ENCODE measurements at places on chromosomes 13 and 19.
A peak's percentile ranks its signal among the peaks of the same experiment; 100 is the strongest.

DNA sequence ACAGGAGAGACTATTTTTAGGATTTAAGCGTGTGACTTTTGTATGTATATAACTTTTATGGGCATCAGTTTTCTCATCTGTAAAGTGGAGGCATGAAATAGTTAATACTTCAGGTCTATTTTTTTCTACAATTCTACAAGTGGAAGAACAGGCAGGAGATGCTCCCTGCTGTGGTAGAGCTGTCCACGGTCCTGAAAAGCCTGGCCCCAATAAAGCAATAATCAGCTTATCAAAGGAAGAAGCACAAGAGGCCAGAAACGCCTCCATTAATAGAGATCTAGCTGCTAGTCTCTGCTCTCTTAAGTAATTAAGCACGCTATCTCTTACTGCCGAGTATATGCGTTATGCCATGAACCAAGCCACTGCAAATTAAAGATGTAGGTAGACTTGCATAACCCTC, 28.0 kb upstream of the WASF3 start:
- DNase-seq, result peak; percentile 5

GRCh38 chr19:29781386-29782259, 30.2 kb upstream of the CCNE1 start:
- DNase-seq, result no peak

DNA sequence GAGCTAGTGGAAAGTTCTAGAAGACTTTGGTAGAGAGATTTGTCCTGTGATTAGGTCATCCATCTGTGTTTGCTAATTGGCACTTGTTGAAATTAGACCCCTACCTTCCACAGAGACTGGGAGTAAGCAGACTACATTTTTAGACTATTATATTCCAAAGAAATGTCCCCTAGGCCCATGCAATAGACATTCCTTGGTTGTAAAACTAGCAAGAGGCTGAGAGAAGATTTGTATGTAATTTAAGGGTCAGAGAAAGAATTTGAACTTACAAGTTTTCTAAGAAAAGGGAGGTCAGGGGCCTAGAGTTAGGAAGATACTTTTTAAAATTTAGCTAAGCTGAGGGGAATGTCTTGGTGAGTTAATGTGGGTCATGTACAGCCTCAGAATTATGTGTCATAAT, 470.7 kb upstream of the SLITRK1 start:
- DNase-seq, result no peak

- DNase-seq, result no peak
Measured at GRCh38 chr19:58563034-58563573, 4.7 kb upstream of the UBE2M start.

GRCh38 chr13:33722216-33722915, 95.6 kb upstream of the RFC3 start:
- DNase-seq, result no peak

DNA sequence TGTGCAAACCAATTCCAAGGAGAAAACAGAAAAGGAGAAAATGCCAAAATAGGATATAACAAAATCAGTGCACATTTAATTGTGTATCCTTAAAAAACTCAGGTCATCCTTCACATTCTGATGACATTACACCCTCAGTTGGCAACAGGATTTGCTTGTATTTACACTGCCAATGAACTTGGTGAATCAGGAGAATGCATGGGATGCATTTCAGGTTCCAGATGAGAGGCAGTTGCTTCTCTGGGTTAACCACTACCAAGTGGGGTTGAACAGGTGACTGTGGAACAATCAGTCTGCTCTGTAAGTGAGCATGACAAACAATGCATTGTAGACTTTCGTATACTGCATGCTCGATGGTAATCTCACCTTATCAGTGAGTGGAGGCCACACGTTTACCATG, 79.1 kb downstream of the STARD13 start:
- no peak for DNase-seq

DNA sequence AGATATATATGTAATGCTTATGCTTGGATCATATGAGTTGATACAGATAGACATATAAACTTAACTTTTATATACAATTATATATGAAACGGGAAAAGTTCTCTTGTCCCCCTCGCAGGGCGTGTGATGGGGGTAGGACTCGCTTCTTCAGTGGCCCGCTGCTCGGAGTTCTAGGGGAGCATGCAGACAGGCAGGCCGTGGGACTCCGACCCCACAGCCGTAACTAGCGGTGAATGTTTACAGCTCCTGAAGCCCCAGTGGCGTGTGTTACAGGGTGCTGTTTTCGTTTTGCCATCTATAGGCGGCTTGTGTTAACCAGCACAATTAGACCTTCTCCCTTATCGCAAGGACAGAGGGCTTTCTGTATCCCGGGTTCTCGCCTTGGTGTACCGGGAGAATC, 1899.8 kb downstream of the PCDH9 start:
- DNase-seq, result no peak

DNA sequence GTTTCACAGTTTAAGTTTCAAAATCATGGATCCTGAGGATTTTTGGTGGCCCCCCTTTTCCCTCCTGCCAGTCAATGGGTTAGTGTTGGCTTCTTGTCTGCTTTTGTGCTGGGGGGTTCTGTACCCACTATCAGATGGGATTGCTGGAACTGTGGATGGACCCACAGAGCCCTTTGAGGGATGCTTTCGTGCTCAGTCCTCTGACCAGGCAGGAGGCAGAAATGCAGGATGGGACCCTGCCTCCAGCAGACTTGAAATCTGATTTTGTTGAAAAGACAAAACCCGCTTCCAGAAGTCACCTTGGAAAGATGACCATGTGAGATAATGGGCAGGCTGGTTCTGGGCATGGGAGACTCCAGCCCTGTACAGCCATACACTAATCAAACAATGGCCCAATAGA, 408.9 kb downstream of the ZNF536 start:
- no peak for DNase-seq

GRCh38 chr19:37950471-37951175, 43.6 kb downstream of the SIPA1L3 start:
- no peak for DNase-seq

- DNase-seq, result no peak
Measured at GRCh38 chr13:52067237-52067636, 42.7 kb downstream of the UTP14C start.

DNA sequence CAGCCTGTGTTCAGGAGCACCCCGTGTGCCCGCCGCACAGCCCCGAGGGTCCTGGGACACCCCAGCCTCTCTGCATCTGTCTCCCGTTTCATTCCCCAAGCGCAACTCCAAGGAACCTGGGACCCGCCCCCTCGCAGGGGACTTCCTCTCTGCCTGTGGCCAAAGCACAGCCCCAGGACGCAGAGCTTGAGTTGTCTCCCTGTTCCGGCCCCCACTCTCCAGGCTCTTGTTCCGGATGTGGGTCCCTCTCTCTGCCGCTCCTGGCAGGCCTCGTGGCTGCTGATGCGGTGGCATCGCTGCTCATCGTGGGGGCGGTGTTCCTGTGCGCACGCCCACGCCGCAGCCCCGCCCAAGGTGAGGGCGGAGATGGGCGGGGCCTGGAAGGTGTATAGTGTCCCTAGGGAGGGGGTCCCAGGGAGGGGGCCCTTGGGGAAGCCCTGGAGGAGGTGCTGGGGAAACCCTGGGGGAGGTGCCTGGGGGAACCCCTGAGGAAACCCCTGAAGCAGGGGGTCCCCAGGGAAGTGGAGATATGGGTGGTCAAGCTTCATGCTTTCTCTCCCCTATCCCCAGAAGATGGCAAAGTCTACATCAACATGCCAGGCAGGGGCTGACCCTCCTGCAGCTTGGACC, 1.3 kb downstream of the HCST start:
- DNase-seq, result peak; percentile 86

- no peak for DNase-seq
Measured at GRCh38 chr19:11587975-11588631, 9.2 kb upstream of the ZNF627 start.

DNA sequence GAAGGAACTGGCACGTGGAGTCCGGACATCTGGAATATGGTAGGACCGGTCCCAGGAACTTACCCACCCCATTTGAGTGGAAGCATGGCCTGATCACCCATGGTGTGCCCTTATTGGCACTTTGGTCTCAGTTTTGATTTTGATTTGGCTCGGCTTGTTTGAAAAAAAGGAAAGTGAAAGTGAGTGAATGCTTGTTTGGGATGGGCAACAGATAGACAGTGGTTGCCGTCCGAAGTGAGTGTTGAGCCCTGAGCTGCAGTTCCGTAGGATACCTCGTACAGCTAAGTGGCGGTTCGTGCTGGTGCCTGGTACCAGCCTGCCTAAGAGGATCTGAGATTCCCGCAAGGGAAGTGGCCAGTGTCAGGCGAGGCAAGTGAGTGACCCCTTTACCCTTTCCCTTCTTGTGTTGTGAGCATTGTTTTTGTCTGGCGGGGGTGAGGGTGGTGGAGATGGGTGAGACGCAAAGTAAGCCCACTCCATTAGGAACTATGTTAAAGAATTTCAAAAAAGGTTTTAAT, 605.8 kb downstream of the UQCRFS1 start:
- no peak for DNase-seq

DNA sequence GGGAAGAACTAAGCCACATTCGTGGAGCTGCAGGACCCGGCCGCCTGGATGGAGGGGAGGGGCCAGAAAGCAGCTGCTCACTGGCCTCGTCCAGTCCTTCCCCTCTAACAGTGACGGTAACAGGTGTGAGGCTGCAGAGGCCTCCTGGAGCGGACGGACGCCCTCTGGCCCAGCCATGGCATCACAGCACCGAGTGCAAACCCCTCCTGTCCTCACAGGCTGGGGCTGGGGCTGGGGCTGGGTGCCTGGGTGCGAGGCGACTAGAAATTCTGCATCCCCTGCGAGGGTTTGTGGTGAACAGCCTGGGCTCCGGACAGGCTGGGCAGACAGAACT, 3.6 kb downstream of the MICOS13 start:
- DNase-seq, result no peak

GRCh38 chr19:30878495-30878894, 470.7 kb downstream of the TSHZ3 start:
- DNase-seq, result no peak

GRCh38 chr19:13748169-13748828, 16.0 kb upstream of the MRI1 start:
- no peak for DNase-seq

- DNase-seq, result no peak
Measured at GRCh38 chr13:42656958-42657357, 83.0 kb downstream of the TNFSF11 start.

GRCh38 chr19:16198370-16198651, 600 bp downstream of the AP1M1 start:
- no peak for DNase-seq

DNA sequence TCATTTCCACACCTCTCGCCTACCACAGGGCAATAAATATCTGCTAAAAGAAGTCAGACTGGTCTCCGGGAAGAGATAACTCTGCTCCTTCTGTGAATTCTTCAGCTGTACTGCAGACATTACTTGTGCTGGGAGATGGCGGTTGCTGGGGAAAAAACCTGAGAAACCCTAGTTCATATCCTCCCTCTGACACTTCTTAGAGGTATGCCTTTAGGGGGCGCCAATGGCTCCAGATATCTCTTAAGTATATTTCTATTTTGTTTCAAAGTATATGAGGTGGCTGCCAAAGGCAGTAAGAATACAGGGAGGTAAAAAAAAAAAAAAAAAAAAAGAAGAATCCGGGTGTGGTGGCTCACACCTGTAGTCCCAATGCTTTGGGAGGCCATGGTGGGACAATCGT, 175.2 kb downstream of the PAN3 start:
- no peak for DNase-seq

DNA sequence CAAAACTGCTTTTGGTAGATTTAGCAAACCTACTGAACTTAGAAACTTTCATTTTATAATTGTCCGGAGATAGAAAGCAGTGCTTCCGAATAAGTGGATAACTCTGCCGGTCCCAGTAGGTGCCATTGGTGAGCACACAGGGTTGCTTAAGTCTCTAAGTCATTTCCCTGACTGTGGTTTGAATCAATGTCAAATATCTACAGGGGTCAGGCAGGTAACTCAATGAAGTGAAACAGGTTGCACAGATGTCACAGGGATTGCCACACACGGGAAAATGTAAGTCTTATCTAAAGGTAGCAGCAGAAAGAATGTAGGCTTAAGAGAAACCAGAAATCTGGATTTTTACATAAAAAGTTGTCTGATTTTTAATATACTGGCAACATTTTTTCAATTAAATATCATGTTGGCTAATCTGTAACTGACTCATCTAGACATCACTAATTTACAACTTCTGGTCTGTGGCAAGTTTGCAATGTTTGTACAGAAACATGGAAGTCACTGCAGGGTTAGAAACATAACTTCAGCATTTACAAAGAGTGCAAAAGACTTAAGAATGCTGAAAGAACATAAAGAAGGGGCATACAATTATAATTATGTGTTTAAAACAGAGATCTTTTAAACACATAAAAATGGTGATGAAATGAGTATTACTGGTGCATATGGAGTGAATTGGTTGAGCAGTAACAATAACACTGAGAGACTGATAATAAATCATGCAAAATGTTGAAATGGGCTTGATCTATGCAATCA, 14.3 kb upstream of the LRRC63 start:
- no peak for DNase-seq

GRCh38 chr13:36891752-36892151, 28.3 kb downstream of the SMAD9 start:
- no peak for DNase-seq
